GM04504 (cell line): ENCODE measurements at places on chromosomes 6 and 20.

- no peak for DNase-seq
Observed at GRCh38 chr6:122102026-122102425, 297.4 kb upstream of the HSF2 start.

DNA sequence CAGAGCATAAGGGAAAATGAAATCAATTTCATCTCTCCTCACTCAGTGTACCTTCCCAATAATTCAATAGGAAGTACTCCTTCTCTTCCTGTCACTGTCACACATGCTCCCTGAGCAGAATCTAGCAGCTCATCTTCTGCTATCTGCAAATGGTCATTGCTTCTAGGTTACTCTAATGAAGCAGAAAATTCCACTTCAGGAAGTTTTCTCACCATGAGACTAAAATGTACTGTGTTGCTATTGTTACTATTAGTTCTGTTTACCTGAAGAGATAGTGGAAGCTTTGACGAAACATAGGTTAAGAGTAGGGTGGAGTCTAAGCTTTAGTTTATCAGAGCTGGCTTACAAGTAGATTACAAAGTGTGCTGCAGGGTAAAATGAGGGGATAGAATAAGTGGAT lies 52.8 kb downstream of the RFX6 start:
- no peak for DNase-seq

- no peak for DNase-seq
Observed at GRCh38 chr20:15889061-15889460, 684.2 kb downstream of the KIF16B start.

- DNase-seq, result no peak
Observed at GRCh38 chr20:50230184-50230583, 39.6 kb downstream of the CEBPB start.

GRCh38 chr6:148677594-148678476 lies 69.0 kb upstream of the UST start:
- DNase-seq, result no peak

DNA sequence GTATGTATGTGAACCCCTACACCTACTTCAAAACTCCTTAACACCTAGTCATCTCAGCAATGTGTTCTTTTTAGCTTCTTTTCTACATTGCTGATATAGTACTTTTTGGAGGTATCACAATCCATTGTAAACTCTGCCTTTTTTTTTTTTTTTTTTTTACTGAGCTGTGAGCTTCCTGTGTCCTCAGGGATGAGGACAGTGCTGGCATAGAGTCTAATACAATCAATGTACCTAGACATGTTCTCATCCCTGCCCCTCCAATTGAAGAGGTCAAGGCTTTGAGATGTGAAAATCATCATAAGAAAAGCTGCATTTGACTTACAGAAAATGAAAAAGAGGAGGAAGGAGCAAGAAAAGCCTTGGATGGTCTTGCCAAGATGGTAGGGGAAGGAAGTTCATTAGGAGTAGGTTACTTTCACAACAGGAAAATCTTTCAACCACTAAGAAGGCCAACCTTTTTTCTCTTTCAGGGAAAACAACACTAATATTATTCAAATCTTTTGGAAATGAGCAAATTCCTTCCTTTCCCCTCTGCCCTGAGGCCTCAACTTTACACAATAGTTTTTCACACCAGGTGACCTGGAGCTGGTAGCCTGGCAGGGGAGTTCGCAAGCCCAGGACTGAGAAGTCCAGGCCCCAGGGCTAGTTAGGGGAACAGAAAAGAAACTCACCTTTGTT lies 2.8 kb upstream of the JARID2 start:
- no peak for DNase-seq

DNA sequence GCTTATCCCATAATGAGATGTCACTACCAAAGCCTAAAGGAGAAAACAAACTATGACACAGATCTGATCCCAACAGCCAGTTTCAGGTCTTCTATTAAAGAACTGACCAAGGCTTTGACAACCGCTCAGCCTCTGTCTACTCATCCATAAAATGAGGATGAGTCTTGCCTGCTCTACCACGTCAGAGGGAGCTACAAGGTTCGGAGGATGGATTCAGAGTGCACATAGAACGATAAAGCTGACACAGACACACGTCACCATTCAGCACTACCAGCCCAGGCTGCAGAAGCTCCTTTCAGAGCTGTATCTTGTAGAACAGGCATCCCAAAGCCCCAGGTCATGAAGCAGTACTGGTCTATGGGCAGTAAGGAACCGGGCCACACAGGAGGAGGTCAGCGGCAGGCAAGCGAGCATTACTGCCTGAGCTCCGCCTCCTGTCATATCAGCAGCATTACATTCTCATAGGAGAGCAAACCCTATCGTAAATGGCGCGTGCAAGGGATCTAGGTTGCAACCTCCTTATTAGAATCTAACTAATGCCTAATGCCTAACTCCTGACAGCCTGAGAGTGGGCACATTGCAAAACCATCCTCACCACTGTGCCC lies 25.1 kb downstream of the KIF16B start:
- DNase-seq, result no peak

DNA sequence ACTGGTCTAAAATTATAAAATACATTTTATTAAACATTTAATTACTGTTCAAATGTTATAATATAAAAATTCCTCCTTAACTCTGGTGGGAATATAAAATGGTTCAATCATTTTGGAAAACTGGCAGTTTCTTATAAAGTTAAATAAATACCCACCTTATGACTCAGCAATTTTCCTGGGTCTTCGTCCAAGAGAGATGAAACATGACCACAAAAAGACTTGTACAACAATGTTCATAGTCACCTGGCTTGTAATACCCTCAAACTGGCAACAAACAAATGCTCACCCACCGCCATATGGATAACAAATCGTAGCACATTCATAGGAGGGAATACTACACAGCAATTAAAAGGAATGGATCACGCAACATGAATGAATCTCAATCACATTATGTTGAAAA lies 66.0 kb upstream of the RIN2 start:
- no peak for DNase-seq

DNA sequence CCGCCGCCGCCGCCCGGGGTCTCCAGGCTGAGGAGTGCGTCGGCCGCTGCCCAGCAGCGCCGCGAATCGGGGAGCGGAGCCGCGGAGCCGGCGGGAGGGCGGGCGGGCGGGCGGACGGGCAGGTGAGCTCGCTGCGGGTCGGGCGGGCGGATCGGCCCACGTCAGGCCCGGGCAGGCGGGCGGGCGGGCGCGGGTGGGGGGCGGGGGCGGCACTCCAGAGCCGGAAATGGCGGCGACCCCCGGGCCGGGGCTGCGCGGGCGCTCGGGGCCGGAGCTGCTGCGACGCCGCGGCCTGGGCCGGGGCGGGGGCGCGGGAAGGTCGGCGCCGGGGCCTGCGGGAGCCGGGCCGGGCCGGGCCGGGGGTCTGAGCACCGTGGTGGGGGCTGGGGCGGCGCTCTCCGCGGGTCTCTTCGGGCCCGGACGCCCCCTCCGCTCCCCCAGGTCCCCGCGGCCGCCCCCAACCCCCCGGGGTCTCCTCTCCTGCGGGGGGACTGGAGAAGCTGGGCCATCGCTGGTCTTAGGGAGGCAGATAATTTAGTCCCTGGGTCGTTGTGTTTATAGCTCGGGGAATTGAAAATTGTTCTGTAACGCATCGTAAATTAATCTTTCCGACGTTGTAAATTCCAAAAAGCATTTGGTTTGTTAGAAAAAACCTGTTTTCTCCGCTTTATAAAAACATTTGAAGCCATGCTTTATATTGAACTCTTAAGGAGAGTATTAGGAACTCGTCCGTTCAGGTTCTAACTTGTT lies 451 bp downstream of the DNAJC5 start:
- DNase-seq, result no peak

GRCh38 chr20:34033903-34034302 lies 40.2 kb downstream of the RALY start:
- DNase-seq, result no peak

GRCh38 chr20:61723529-61724257 lies 342.0 kb downstream of the TAF4 start:
- no peak for DNase-seq

DNA sequence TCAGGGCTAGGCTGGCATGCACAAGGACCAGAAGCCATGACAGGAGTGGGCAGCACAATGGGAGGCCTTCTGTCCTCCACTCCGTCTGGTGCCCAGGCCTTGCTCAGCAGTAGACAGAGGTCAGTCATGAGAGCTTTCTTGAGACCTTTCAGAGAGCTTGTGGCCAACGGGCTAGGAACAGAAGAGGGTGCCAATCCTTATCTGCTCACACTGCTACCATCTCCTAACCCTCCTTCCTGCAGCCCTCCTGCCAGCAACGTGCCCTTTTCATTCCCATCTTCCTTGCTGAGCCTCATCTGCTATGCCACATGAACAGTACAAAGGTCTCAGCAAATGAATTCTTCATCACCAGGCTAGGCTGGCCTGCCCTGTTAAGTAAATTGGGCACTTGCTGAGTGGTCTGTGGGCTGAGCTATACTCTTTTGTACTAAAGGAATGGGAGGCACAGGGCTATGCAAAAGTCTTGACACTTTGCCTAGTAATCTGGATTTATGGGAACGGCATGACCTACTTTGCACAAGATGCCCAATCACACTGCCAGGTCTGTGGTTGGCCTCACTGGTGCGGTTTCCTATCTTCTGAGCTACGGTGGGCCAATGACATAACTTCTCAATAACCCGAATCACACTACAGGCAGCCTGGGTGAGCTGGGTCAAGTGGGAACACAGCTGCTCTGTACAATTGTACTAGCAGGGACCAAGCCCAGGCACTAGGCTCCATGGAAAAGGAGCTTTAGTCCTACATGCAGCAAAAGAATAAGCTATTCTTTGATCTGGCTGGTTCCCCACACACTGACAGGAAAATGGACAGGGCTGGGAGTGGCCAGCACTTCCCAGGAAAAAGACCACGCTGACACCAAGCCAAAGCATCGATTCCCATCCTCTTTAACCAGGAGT lies 47.8 kb downstream of the ELOVL5 start:
- DNase-seq, result no peak

DNA sequence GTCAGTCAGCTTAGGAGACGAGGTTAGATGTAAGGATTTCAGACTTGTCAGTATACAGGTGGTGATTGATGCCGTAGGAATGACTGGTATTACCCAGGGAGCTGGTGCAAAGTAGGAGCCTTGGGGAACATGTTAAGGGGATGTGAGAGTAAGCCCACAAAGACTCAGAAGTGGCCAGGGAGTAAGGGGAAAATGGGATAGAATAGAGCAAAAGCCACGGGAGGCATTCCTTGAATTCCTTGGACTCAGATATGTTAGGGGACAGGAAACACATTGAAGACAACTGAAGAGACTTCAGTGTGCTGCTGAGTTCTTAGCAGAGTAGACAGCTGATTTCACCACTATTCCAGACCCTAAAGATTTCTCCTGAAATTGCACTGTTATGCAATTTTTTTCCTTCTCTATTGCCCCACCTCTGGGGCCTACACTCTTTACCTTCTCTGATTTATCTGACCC lies 1.2 kb upstream of the ACAT2 start:
- DNase-seq, result no peak

GRCh38 chr6:157822245-157823000 lies 623 bp upstream of the SNX9 start:
- DNase-seq, result no peak

GRCh38 chr20:58173091-58173490 lies 55.4 kb downstream of the ANKRD60 start:
- no peak for DNase-seq

DNA sequence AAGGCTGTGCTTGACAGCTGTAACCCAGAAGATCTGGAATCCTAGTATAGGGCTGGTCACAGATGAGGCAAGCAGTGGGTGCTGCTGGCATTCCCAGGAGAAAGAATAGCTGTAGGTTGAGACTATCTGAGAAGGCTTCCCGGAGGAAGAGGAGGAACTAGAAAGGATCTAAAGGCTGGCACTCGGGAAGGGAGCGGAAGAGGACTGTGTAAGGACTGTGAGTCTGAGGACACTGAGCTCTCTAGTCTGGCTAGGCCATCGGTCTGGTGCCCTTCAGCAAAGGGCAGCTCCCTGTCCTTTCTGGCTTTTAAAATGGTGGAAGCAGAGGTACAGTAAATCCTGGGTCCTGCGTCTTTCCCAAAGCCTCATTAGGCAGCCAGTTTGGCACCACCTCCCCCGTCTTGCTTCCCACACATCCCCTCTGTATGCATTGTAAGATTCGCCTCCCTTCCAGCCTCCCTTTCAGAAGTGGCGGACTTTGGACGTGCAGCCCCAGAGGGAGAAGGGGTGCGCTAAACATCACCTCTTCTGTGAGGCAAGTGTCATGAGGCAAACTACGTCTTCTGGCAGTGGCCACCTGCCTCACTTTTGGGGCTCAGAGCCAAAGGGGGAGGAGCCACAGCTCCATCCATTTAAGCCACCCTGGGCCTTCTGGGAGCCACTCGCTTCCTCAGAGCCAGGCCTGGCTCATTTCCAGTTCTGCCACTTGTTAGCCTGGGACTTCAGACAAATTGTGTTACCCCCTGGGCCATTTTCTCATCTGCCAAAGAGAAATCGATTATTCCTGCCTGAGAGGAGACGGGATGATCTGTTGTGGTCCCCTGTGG lies 8.6 kb downstream of the SNPH start:
- DNase-seq, result no peak
